Nasal cavity respiratory epithelium epithelial cell of viscerocranial mucosa (primary cell): ENCODE measurements at places on chromosomes 4 and X. TPM values are rescaled to one million over a fixed set of nuclear protein-coding genes. Genes with fewer than 3 reads are reported as not detected.

Gene SORCS2
- under 0.01 and 0.93 TPM in 2 replicates for total RNA-seq

Gene WDR17
- under 0.01 and 3.5 TPM in 2 replicates for total RNA-seq

Gene PNMA5
- total RNA-seq, result not detected in 2 replicates

Gene SYTL5
- 0.34 and 4.6 TPM in 2 replicates for total RNA-seq

Gene TADA2B
- 19.1 and 20.4 TPM in 2 replicates for total RNA-seq

Gene SATL1
- under 0.01 TPM in 1 of 2 replicates, not detected in the other for total RNA-seq

Gene ANXA5
- 204 and 212 TPM in 2 replicates for total RNA-seq

Gene ZNF330
- total RNA-seq, result 51.8 and 54.0 TPM in 2 replicates

Gene CAPN6
- total RNA-seq, result under 0.01 TPM in 1 of 2 replicates, not detected in the other

Gene MORC4
- total RNA-seq, result 41.9 and 45.1 TPM in 2 replicates

Gene ZFP92
- total RNA-seq, result 0.34 and 2.5 TPM in 2 replicates

Gene PAGE5
- not detected in 2 replicates for total RNA-seq

Gene ITM2A
- total RNA-seq, result 1.7 and 8.8 TPM in 2 replicates

Gene HSFX3
- total RNA-seq, result not detected in 2 replicates

Gene VEGFD
- total RNA-seq, result 0.21 TPM in 1 of 2 replicates, not detected in the other

Gene SLC9A7
- 22.3 and 24.3 TPM in 2 replicates for total RNA-seq

Gene HDAC6
- 35.2 and 41.4 TPM in 2 replicates for total RNA-seq

Gene TECRL
- not detected in 2 replicates for total RNA-seq

Gene INTS12
- 32.7 and 33.8 TPM in 2 replicates for total RNA-seq

Gene ADH7
- total RNA-seq, result 3.8 and 33.0 TPM in 2 replicates

Gene SASH3
- total RNA-seq, result not detected in 2 replicates

Gene TMEM47
- total RNA-seq, result 1.4 and 14.5 TPM in 2 replicates

Gene DUSP21
- total RNA-seq, result not detected in 2 replicates

Gene CENPVL2
- not detected in 2 replicates for total RNA-seq

Gene H2BW2
- not detected in 2 replicates for total RNA-seq

Gene RTL9
- under 0.01 and 0.07 TPM in 2 replicates for total RNA-seq

Gene TMEM150C
- under 0.01 and 0.28 TPM in 2 replicates for total RNA-seq
